D341Med (cell line): ENCODE measurements at places on chromosomes 4 and X.

DNA sequence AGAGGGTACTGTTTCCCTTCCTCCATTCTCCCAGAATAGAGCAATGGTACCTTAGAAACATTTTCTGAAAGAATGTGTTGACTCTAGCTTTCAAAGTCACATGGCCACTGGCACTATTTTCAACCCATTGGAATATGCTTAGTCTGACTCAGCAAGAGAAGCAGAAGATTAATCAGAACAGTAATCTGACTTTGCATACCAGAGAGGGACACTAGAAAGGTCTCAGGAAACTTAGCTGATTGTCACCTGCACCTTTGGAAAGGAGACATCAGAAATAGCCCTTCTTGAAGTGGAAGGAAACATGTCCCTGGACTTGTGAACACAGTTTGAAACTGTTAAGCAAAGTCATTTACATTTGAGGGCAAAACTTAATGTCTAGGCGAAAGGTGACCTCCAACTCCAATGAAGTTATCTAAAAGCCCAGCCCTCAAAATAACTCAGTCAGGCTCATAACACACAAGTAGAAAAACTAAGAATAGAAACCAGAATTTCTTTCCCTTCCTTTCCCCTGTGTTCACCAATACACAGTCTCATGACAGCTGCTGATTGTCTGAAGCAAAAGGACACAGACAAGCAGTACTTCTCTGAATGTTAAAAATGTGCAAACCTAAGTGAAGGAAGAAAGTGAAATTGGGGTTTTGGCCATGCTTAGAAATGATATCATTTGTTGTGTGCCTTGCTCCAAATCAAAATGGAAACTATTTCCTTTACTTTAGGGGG is 270.8 kb downstream of the GRIA3 start:
- no peak for DNase-seq

GRCh38 chr4:31807036-31807435 is 1086.9 kb downstream of the PCDH7 start:
- no peak for DNase-seq

GRCh38 chr4:19135895-19136633 is 1114.5 kb upstream of the LCORL start:
- DNase-seq, result no peak

DNA sequence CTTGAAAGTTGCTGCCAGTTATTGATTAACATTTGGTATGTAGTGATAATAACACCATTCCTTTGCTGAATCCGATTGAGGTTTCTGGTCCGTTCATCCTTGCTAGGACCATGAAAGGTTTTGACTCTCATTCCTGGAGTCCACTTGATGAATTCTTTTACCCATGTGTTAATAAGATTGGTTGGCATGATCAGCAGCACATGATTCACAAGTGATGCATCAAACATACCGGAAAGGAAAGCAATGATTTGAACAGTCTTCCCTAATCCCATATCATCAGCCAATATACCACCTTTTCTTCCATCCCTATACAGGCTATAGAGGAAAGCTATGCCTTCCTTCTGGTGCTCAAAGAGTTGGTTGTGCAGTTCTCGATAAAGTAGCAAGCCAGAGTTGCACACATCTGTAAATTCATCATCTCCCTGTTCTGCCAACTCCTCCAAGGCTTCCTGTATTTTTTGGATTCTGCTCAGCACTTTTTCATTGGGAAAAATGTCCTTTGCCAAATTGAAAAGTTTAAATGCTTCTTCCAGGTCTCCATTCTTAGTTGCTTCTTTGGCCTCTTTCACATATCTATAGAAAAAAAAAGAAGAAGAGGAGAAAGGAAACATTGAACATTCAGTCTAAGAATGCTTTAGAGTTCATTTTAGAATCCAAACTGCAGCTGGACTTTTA is 26.7 kb downstream of the PIN4 start:
- DNase-seq, result no peak

DNA sequence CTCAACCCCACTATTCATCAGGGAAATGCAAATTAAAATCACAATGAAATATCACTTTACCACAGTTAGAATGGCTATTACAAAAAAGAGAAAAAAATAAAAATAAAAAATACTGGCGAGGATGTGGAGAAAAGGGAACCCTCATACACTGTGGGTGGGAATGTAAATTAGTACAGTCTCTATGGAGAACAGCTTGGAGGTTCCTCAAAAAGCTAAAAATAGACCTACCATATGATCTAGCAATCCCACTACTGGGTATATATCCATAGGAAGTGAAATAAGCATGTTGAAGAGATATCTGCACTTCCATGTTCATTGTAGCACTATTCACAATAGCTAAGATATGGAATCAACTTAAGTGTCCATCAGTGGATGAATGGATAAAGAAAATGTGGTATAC is 50.5 kb upstream of the PAGE1 start:
- no peak for DNase-seq

DNA sequence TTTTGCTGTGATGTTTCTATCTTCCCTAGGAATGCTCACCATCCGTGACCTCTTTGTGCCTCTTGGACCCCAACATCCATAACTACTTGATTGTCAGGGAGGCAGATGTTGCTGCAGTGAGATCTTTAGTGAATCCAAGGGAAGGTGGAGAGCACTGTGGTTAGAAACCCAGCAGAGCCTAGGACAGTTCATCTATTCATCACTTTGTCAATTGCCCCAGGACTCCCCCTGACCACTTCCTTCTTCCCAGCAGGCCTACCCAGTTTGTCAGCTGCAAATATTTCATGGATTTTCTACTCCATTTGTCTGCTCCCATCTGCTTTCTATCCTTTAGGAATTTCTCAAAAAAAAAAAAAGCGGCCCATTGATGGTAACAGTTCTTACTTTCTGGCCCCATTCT is 942.8 kb downstream of the PCDH7 start:
- DNase-seq, result no peak

DNA sequence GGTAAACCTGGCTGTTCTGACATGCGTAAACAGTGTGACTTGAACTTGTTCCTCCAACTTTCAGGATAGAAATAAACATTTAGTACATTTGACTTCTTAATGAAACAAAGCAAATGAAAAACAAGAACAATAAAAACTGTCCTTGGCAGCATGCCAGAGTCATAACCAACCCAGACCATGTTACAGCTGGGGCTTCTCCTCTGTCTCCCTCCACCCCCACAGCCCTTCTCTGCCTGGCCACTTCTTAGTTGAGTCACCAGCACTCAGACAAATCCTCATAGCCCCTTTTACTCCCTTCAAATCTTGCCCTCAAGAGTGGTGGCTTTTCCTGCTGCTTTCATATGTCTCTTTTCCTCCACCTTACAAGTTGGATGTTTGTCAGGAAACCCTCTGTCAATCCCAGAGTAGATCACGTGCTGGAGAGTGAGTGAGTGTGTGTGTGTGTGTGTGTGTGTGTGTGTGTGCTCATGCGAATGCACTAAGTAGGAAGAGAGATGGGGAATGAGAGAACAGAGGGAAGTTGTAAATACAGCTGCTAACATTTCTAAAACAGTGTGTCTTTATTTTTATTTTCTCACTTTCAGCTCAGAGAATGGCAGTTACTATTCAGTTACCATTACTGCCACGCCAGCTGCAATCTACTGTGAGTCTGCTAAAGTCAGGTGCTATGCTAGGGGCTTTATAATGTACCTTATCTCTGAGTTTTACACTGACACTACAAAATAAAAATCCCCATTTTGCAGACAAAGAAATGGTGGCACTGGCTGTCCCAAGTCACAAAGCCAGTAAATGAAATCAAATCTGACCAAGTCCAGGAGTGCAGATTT is 15.0 kb downstream of the SCARB2 start:
- peak; percentile 63 for DNase-seq

- DNase-seq, result no peak
Measured at GRCh38 chrX:154806837-154807501, 1.7 kb upstream of the MPP1 start.

DNA sequence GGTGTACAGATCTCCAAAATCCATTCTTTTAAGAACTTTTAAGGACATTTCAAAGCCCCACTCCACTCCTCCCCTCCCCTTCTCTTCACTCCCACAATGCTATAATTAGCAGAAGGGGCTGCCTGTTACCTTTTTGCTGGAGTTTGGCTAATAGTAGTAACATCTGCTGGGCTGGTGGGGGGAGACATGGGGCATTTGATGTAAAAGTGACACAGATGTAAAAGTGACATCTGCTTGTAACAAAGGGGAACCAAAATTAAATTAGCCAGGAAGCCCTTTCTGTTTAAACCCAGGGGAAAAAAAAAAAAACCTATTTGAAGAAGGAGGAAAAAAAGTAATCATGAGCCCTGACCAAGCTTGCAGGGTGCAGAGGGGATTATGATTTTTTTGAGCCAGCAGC is 5.4 kb upstream of the PHOX2B start:
- no peak for DNase-seq

GRCh38 chr4:26083987-26084386 is 170.0 kb downstream of the SMIM20 start:
- no peak for DNase-seq

DNA sequence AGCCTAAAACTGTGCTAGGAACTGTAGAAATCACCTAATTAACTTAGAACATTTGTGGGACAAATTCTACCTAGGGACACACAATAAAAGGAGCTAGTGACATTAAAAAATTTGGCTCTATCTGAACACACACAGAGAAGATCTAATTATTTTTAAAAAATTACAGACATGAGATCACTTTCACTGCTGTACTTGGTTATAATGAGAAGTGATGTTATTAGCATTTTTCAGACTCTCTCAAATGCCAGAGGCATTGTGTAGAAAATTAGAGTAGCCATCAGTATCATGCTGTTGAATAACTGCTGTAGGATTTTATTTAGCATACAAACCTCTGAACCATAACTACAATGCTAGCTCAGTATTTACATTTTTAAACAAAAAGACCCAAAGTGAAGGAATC is 109.1 kb upstream of the ANK2 start:
- DNase-seq, result no peak

DNA sequence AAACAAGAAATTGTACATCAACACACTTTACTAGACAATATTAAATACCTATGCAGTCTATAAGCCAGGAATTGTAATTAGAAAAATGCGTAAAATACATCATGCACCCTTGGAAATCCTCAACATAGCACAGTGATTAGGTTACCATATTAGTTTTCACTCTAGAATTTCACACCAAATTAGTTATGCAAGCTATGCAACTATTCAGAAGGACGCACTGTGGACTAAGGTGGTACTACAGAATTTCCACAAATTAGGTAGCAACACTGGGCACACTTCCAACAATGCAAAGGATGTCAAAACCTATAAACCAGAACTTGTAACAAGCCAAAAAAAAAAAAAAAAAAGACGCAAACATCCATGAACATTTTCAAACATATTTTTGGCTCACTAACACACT is 71.1 kb upstream of the ZCCHC13 start:
- DNase-seq, result no peak

GRCh38 chr4:8221476-8221875 is 22.4 kb downstream of the SH3TC1 start:
- DNase-seq, result no peak

DNA sequence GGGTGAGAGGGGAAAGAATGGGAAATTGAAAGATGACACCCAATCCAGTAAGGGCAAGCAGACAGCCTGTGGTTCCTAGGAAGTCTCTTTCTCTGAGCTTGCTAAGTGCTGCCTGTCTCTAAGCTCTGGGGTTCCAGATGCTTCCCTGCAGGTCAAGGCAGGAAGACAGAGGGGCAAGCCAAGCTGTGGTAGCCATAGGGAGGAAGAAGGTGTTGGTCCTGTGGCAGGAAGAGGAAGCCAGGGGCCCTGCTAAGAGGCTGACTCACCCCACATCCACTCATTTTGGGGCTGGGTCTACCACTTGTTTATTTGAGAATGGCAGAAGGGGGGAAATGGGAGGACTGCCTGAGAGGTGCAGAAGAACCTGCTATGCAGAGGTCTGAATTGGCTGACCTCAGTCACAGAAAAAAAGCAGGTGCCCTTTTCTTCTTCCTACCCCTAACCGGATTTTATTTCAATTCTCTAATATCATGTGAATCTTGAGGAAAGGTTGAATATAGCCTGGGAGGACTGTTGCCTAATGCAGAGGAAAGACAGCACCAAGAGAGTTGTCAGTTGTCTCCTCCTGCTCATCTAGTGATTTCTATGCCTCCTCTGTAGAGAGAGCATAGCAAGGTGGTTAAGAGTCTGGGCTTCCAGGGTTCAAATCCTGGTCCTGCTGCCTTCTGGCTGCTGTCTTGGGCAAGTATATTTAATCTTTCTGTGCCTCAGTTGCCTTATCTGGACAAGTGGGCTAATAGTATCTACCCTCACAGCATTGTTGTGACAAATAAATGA is 27.4 kb downstream of the HOPX start:
- DNase-seq, result no peak

DNA sequence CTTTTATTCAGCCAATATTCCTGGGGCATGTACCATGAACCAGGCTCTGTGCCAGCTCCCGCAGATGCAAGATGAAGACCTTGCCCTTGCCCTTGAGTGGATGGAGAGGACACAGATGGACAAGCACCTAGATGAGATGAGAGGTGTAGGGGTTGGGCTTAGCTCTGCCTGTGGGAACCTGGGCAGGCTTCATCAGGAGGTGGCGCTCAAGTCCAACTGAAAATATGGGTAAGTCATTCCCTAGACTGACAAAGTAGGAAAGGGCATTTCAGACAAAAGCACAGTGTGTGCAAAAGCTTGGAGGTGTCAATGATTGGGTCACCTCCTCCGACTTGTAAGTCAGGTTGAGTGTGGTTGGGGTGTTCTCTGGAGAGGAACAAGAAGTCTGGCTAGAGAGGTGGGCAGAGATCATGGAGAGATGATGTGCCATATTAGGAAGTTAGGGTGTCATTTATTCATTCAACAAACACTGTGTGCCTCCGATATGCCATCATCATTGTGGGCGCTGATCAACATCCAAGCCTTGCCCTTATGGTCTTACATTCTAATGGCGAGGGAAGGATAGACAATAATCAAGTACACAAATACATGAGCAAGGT is 64.6 kb downstream of the ANAPC4 start:
- peak; percentile 79 for DNase-seq

- DNase-seq, result no peak
Measured at GRCh38 chrX:152656890-152657289, 19.2 kb downstream of the GABRQ start.

DNA sequence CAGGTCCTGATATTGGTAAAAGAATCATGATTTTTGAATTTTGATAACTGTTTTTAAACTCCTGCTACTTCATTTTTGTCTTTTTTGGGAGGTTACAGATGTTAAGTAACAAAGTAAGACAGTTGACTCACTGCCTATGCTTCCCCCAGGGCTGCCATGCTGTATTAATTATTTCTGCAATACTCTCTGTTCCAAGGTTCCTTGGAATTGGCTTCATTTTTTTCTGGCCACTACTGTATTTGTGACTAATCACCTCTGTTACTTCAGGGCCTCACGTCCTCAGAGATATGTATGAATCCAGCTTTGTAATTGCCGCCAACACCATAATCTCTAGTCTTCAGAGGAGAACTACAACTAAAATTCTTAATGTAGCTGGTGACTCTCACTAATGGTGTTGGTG is 1729.3 kb downstream of the C4orf33 start:
- no peak for DNase-seq
